ENCODE measurements at places on chromosomes 4 and X.

GRCh38 chr4:95027905-95028618, 270.3 kb downstream of the BMPR1B start:
- DNase-seq = no peak

DNA sequence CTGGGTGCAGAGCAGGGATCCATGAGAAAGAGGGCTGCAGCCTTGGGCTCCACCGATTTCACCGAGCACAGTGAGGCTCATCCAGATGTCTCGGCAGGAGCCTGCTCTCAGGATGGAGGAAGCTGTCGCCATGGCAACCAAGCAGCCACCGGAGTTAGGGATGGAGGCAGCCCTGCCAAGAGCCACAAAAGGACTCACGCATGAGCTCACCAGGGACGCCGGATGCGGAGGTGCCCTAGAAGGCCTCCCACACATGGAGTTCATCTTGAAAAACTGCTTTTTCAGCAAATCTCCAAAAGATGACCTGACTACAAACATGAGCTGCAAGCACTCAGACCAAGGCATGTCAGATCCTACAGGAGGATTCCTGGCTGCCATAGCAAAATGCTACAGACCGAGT, 90.7 kb downstream of the WFS1 start:
- no peak for DNase-seq

- no peak for DNase-seq
These were observed 141.9 kb upstream of the STK26 start for GRCh38 chrX:131881194-131881593.

DNA sequence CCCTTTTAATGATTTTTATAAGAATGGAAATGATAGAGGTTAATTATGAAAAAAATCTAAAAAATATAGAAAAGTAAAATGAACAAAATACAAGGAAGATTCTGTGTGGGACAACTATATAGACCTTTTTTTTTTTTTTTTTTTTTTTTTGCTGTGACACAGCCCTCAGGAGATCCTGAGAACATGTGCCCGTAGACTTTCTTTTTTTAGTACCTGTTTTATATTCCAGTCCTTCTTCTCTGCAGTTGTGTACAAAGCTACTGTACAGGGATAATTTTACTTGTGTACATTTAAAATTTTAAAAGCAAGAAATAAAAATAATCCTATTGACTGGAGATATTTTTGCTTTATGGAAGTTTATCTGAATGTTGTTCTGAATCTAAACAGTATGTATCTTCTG, 85.5 kb downstream of the KDM6A start:
- no peak for DNase-seq

GRCh38 chrX:85611926-85612325, 232.5 kb upstream of the POF1B start:
- no peak for DNase-seq
